ENCODE measurements at places on chromosomes 7 and 10. TPM values are rescaled to one million over a fixed set of nuclear protein-coding genes. Genes with fewer than 3 reads are reported as not detected.

MCM10 gene
- 0.32 TPM for total RNA-seq

HOXA6 gene
- total RNA-seq = 1.9 TPM

APBB1IP gene
- 1.4 TPM for total RNA-seq

NCAPG2 gene
- total RNA-seq = 6.5 TPM

MCU gene
- total RNA-seq = 17.7 TPM

SH2B2 gene
- 6.6 TPM for total RNA-seq

HACD1 gene
- total RNA-seq = 6.4 TPM

MYO1G gene
- 0.48 TPM for total RNA-seq

CRHR2 gene
- total RNA-seq = 0.10 TPM

SRGN gene
- 31.3 TPM for total RNA-seq

SYT15 gene
- 3.2 TPM for total RNA-seq

CYP3A7 gene
- total RNA-seq = 0.28 TPM

CCZ1 gene
- total RNA-seq = 50.5 TPM

NPY4R2 gene
- total RNA-seq = not detected

Data from ovary (tissue), 10 donors.